ENCODE measurements at places on chromosomes 16 and 17. TPM values are rescaled to one million over a fixed set of nuclear protein-coding genes. Genes with fewer than 3 reads are reported as not detected.

DNAI2 gene
- not detected for total RNA-seq

FOXF1 gene
- not detected for total RNA-seq

FAHD1 gene
- 48.6 TPM for total RNA-seq

GRCh38 chr17:62653826-62654761 is 26.6 kb downstream of the MRC2 start:
- DNase-seq: peak; percentile 98

- DNase-seq: peak; percentile 4
Measured at GRCh38 chr17:58277107-58277801, 3.5 kb downstream of the MPO start.

DNA sequence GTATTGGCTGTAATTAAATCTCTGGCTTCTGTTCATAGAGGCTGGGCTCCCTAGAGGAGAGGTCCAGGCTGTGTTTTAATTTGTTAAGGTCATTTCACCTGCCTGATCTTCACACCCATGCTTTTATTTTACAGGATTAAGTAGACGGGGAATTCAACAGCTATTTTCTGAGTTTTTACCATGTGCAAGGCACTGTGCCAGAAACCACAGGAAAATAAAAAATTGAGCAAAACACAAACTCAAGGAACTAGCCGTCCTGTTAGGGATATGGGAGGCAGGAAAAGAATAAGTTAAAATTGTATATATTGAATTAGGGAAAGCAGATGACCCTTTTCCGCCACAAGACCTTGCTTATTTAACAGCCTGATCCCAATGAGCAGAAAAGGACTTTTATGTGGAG is 29.1 kb downstream of the HS3ST3A1 start:
- DNase-seq: peak; percentile 32
